Bronchial epithelial cell (primary cell): ENCODE measurements at places on chromosomes 3 and 15. TPM values are rescaled to one million over a fixed set of nuclear protein-coding genes. Genes with fewer than 3 reads are reported as not detected.

The ADGRG7 gene
- under 0.01 TPM in 1 of 2 replicates, not detected in the other for total RNA-seq

The GOLGA8O gene
- 0.51 TPM in 1 of 2 replicates, not detected in the other for total RNA-seq

The SAMMSON gene
- total RNA-seq: not detected in 2 replicates

DNA sequence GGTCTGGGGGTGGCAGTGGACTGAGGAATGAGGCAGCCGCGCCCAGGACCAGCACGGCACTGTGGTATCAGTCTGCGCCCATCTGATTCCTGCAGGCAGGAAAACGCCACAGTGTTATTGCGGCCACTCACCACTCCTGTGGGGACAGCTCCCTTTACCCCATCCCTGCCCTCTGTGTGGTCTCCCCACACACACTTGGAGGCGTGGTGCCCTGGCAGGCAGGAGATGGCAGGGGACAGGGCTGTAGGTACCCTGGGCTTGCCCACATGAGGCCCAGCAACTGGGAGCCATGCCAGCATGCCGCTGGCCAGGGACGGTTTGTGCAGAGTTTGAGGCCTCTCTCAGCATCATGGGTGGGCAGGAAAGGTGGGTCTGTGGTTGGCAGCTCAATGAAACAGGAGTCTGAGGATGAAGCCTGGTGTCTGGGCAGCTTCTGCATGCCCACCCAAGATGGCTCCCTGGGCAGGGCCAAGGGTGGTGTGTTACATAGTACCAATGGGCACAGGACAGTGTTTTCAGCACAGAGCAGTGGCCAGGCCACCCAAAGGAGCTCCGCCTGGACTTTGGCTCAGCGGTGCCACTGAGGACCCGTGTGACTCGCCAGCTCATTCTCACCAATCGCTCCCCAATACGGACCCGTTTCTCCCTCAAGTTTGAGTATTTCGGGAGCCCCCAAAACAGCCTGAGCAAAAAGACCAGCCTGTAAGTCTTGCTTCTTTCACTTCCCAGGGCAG is 27.2 kb downstream of the ACAA1 start:
- no peak for DNase-seq
